Thoracic aorta (tissue), 2 donors: ENCODE measurements at places on chromosomes 4 and X.

DNA sequence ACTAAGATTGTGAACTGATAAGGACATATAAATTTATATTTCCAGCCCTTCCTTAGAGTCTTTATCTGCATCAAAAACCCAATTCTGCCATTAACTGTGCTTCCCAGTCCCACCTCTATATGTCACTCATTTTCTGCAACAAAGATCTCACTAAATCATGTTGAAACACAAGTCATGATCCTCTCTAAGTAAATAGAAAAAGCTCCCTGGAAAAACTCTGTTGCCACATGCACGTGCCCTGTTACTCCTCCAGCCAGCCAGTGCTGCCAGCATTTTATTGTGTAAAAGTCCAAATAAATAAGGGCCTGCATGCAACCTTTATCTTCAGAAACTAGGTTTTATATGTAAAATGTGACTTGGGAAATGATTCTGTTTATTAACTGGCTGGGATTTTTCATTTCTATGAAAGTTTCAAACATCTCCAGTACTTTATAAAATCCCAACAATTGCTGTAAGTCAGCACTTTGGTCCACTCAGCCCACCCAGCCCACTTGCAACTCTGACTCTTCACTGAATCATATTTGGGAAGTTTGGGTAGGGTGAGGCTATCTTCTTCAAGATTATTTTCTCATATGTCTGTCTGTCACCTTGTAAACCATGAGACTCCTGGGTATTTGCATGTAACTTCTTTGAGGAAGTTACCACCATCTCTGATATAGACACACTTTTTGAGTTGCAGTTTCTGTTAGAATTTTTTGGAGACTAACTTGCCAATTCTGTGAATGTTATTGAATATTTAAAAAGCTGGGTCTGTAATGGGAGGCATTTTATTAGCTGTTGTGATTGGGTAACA, 40.0 kb upstream of the SMARCA5 start:
- DNase-seq: no peak

- DNase-seq: no peak
Observed at GRCh38 chr4:177125656-177126055, 184.0 kb upstream of the NEIL3 start.

- DNase-seq: no peak
Observed at GRCh38 chrX:1717373-1717772, 102.5 kb downstream of the ASMT start.

- no peak for DNase-seq
Observed at GRCh38 chr4:4633431-4633830, 91.6 kb upstream of the STX18 start.

DNA sequence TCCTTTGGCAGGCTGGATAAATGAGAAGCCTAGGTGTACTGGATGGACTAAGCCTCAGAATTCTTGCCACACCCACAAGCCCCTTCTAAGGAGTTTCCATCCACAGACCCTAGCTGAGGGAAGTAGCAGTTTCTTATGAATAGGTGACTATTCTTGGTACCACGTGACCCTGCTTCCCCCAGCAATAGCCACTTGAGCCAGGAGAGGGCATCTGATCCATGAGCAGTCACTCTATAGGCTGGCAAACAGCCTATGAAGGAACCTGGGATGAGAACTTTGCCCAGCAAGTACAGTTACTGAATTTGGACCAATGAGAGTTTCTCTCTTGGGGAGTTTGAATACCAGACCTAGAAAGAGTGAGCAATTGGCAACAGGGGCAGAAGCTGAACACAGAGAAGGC, 84.0 kb downstream of the RTL9 start:
- DNase-seq: no peak

GRCh38 chrX:6465756-6466155, 69.2 kb downstream of the VCX3A start:
- no peak for DNase-seq

- DNase-seq: no peak
Observed at GRCh38 chr4:152408514-152409327, 127.2 kb downstream of the FBXW7 start.

GRCh38 chrX:37896511-37896890, 49.1 kb upstream of the DYNLT3 start:
- no peak for DNase-seq

DNA sequence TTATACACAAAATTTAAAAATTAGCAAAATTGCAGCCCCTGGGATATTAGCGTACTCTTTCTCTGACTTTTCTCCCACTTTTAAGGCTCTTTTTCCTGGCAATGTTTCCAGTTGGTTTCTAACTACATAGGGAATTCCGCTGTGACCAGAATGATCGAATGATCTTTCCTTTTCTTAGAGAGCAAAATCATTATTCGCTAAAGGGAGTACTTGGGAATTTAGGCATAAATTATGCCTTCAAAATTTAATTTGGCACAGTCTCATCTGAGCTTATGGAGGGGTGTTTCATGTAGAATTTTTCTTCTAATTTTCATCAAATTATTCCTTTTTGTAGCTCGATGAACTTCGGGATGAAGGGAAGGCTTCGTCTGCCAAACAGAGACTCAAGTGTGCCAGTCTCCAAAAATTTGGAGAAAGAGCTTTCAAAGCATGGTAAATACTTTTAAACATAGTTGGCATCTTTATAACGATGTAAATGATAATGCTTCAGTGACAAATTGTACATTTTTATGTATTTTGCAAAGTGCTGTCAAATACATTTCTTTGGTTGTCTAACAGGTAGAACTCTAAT, 6.0 kb downstream of the ALB start:
- DNase-seq: no peak

DNA sequence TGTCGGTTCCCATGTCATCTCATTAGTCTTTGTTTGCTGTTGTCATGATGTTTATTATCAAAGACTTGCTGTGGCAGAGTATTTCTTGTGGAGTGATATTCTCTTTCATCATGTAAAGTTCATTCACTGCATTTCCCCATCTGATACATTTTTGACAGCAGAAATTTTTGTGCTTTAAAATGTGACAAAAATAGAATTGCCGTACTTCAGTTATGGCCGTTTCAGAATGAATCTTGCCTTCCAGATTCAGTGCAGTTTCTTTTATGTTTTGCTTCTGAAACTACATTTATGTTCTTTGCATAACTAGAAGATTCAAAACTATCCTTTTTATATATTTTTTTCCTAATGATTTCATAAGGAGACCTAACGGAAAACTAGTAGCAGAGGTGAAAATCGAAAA, 10.0 kb downstream of the CSTF2 start:
- DNase-seq: no peak

GRCh38 chrX:72316408-72317110, 10.8 kb upstream of the CITED1 start:
- no peak for DNase-seq

DNA sequence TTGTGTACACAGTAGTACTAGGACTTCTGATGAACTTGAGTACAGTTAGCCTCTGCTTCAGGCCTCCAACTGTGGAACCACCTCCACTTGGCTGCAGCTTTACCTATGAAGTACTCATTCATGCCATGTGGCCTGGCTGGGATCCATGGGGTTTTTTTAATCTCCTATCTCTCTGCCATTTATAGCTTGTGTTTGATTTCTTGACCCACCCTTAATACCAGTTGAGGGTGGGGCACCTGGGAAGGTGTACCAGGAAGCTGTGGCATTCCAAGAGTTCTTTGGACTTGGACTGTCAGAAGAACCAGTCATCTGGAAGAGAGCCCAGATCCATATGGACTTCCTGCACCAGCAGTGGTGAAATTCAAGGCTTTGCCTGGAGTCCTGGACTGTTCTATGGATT, 230.1 kb downstream of the SHROOM3 start:
- no peak for DNase-seq

GRCh38 chrX:151912780-151913179, at the start of gene MAGEA4:
Gene MAGEA4, plus strand, starts transcription at chrX:151912889. Its CDS starts 10,776 bp downstream, at chrX:151923665.
- DNase-seq: no peak

DNA sequence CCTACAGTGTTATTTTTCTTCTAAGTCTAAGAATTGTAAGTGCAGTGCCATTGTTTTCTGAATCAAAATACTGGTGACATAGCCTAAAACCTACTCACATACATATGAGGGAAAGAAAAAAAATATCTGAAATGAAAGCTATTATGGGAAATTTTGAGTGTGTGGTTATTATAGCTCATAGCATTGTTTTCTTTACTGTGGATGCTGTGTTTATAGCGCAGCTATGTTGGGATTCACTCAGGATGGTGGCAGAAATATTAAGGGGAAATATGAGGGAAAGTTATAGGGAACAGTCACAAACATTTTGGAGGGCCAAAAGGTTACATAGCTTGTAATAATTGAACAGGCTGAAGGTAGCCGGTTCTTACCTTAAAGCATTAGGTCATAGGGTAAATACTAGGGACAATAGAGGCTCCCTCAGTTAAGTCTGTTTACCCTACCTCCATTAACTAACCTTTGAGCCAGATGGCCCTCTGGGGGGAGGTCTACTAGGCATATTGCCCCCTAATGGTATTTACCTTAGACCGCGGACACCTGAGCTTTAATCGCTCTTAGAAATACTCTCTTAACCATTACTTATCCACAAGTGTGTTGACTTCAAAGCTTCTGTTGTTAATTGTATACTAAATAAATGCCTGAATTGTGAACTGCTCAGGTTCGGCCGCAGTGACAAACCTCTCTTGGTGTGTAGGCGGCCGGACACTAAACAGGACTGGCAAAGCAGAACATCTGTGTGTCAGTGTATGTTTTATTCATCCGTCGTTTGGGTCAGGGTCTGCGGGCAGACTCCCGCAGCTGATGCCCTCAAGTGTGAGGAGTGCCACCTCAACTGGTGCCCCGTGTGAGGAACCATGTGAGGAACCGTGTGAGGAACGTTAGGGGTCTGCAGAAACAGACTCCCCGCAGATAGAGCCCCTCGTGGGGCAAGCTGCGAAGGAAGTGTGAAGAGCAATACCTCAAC, 21.3 kb upstream of the SULT1B1 start:
- no peak for DNase-seq

DNA sequence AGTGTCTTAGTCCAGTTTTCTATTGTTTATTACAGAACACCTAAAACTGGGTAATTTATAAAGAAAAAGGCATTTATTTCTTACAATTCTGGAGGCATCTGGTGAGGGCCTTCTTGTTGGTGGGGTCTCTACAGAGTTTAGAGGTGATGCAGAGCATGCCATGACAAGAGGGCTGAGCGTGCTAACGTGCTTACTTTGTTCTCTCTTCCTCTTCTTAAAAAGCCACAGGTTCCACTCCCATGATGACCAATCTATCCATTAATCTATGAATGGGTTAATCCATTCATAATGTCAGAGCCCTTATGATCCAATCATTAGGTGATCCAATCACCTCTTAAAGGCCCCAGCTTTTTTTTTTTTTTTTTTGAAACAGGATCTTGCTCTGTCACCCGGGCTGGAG, 291.5 kb upstream of the GALNTL6 start:
- no peak for DNase-seq

GRCh38 chr4:43781125-43781524, 667.5 kb downstream of the KCTD8 start:
- DNase-seq: no peak
